Suprapubic skin (tissue), 4 donors: ENCODE measurements at places on chromosomes 2 and 18.

DNA sequence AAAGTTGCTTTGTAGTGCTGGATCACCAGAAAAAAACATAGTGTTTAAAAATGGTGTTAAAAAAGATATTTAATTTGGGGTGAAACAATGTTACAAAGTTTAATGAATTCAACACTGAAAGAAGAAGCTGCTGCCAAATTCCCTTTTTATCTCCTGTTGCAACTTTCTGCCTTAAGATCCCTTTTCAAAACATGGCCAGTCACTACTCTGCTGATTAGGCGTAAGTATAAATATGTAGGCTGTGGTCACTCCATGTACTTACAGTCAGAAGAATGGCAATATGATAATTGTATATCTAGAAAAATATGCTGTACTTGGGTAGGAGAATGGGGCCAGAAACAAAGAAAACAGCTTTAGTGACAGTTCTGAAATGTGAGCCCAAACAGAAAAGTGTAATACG is 123.5 kb upstream of the ZBTB14 start:
- DNase-seq = no peak

- DNase-seq = no peak
Observed at GRCh38 chr2:189709501-189710221, 35.2 kb downstream of the ANKAR start.

- no peak for DNase-seq
Observed at GRCh38 chr2:17646838-17647701, 106.5 kb downstream of the SMC6 start.

DNA sequence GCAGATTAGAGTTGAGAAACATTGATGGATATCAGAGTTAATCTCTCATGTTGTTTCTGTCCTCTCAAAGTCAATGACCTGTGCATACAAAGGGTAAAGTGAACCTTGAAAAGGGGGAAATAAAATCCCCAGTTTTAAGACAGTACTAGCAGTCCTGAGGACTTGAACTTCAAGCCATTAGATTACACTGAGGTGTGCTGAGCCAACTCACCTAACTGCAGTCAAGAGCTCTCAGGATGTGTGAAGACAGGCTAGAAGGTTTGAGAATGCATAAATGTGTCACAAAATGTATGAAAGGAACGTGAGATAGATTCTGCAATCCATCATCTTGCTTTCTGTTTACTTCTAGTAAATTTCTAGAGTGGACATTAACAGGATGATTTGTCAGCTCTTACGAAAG is 35.5 kb downstream of the DOCK10 start:
- DNase-seq = no peak
